ENCODE measurements at places on chromosomes 12 and 14.

DNA sequence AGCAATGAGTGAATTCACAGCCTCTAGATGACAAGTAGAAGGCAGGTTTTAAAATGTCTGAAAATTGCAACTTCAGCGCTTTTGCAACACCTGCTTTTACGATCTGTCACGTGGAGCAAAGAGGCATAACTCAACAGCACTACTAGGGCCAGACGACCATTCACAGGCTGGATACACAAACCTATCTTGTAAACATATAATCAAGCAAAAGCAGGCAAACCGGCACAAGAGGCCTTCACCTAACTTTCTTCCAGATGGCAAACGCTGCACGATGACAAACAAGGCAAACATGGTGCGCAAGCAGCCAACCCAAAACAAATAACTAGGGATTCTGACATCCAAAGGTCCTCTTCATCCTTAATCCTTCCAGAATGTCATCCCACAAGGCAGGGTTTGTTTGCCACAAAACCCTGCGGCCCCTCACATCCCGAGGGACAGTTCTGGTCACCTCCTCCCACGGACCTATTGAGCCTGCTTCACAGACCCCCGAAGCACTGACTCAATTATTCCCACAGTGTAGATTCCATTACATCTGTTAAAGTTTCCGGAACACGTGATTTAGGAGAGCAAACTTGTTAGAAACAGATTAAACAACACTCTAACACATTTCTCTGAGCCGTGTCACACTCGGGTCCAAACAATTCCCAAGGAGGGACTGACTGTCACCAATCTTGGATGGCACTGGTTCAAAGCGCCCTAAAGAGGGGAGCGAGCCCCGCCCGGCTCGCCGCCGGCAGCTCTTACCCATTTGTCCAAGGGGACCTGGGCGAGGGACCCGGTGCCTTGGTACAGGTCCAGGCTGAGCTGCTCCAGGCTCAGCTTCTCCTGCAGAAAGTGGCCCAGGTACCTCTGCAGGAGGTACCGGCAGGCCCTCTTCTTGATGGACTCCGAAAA, 823 bp downstream of the ATG2B start:
- peak; percentile 20 for DNase-seq

DNA sequence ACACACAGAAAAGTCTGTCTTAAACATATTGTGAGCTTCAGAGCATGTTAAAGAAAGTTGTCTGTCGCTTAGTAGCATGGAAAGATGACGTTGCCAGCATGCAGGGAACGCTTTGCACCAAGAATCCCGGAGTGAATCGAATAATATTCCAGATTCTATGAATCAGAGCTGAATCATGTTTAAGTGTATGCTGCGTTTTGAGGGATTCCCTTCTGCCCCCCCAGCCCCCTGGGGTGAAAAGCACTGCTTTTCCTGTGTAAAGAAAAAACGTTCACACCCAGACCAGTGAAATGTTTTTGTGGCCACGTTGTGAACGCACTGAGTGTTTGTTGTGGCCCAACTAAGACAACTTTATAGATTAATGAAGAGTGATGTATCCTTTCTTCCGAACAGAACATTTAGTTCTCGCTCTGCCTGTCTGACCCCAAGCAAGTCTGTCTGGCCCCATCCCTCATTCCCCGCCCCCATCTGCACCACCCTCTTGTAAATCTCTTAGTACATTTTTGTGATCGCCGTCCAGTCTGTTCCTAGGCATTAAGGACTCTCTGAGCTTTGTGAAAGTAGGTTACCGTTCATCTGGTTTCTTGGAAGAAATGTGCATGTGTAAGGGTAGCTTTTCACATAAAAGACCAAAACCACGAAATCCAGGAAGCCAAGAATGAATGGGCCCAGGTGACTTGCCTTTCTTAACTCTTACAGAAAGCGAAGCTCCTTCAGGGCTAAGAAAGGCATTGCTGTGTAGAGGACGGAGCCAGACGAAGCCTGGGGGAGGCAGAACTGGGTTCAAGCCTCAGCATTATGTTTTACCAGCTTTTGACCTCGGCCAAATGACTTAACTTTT, 103.0 kb downstream of the SAMD4A start:
- no peak for DNase-seq

- no peak for DNase-seq
These were observed 15.2 kb downstream of the PITPNM2 start for GRCh38 chr12:123135688-123136087.

GRCh38 chr14:100898935-100899883, 4.3 kb downstream of the RTL1 start:
- DNase-seq: no peak

Data from activated effector memory CD4-positive, alpha-beta T cell treated with Interleukin-2 at 50 U/mL for 16 hours (primary cell).